ENCODE measurements at places on chromosomes 1 and 21. TPM values are rescaled to one million over a fixed set of nuclear protein-coding genes. Genes with fewer than 3 reads are reported as not detected.

DNA sequence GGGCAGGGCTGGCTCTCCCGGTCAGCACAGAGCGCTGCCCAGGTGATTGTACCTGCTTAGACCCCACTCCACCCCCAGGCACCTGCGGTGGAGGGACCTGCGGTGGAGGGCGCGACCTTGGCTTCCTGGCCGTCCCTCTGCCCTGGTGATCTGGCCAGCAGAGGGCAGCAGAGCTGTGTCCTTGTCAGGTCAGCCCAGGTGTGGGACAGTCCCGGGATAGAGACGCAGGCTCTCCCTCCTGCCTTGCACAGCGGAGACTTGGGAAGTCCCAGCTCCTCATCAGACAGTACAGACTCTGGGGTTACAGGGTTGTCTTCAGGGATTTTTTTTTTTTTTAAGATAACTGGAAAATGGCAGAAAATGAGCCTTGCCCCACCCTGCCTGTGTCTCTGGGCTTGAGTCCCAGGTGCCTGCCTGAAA is 10.0 kb downstream of the SLX9 start:
- peaks cover 12% of the 10 kb centered on the region for H3K4me1 ChIP-seq
- DNase-seq = peak; percentile 89
- H3K36me3 ChIP-seq = peaks cover 13% of the 10 kb centered on the region
- H3K27ac ChIP-seq = no peak overlapping the region
- H3K27me3 ChIP-seq = no peaks in the 10 kb centered on the region

The SH3BGR gene
- total RNA-seq = 4.8 TPM

- DNase-seq = no peak
- no peak overlapping the region for H3K27ac ChIP-seq
- H3K27me3 ChIP-seq = no peaks in the 10 kb centered on the region
- no peaks in the 10 kb centered on the region for H3K36me3 ChIP-seq
Measured at GRCh38 chr1:25201006-25201405, 31.3 kb downstream of the SYF2 start.

- no peak for DNase-seq
- H3K4me3 ChIP-seq = no peak overlapping the region
- no peak overlapping the region for H3K27ac ChIP-seq
- no peaks in the 10 kb centered on the region for H3K36me3 ChIP-seq
- no peaks in the 10 kb centered on the region for H3K4me1 ChIP-seq
Measured at GRCh38 chr1:165011186-165011585, 345.3 kb downstream of the LMX1A start.

DNA sequence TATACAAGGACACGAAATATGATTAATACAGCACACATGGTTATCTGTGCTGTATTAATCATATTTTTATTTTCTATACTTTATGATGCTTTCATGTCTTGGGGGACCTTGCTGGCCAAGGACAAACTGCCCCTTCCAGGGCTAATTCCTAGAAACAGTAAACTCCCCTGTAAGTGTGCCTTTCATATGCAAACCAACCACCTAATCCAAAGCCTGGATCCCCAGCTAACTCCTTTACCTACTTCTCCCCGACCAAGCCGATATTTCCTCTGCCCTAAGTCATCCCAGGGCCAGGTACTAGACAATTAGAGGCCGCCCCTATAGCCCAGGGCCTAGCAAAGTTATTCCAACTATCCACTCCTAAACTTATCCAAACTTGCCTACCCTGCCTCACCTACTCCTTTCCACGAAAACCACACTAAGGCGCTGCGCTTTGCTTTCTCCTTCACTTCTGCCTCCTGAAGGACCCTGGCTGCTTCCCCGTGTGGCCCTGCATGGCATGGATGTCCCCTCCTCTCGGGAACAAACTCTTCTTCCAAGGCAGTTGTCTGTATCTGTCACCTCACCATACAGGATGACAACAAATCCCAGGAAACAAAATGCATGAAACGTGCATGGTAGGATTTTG is 10.2 kb downstream of the SH3BP5L start:
- H3K27me3 ChIP-seq = no peaks in the 10 kb centered on the region
- H3K27ac ChIP-seq = peak overlapping the region; percentile 10
- no peak overlapping the region for H3K4me3 ChIP-seq
- H3K36me3 ChIP-seq = peaks cover 38% of the 10 kb centered on the region

The CD1E gene
- not detected for total RNA-seq

DNA sequence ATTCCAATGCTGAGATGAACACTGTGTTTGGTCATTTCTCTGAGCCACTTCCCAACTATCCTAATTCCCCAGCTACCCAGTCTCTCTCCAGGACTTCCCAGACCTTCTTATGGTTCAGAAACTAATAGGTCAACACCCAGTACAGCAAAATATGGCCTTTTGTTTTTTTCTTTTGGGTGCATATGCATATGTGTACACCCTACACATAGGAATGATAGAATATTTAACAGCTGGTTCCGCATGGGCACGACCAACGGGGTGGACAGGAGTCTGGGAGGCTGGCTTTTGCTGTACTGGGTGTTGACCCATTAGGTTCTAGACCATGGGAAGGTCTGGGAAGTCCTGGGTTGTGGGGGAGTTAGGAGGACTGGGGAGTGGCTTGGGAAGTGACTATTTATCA is 143.9 kb downstream of the MRPS6 start:
- DNase-seq = no peak
- H3K4me3 ChIP-seq = no peak overlapping the region
- H3K36me3 ChIP-seq = peaks cover 2% of the 10 kb centered on the region
- H3K27ac ChIP-seq = no peak overlapping the region
- H3K4me1 ChIP-seq = peaks cover 12% of the 10 kb centered on the region

GRCh38 chr1:61743431-61743705 is 1.1 kb downstream of the PATJ start:
- peak overlapping the region; percentile 65 for H3K4me3 ChIP-seq
- H3K27me3 ChIP-seq = no peaks in the 10 kb centered on the region
- H3K4me1 ChIP-seq = peaks cover 19% of the 10 kb centered on the region

DNA sequence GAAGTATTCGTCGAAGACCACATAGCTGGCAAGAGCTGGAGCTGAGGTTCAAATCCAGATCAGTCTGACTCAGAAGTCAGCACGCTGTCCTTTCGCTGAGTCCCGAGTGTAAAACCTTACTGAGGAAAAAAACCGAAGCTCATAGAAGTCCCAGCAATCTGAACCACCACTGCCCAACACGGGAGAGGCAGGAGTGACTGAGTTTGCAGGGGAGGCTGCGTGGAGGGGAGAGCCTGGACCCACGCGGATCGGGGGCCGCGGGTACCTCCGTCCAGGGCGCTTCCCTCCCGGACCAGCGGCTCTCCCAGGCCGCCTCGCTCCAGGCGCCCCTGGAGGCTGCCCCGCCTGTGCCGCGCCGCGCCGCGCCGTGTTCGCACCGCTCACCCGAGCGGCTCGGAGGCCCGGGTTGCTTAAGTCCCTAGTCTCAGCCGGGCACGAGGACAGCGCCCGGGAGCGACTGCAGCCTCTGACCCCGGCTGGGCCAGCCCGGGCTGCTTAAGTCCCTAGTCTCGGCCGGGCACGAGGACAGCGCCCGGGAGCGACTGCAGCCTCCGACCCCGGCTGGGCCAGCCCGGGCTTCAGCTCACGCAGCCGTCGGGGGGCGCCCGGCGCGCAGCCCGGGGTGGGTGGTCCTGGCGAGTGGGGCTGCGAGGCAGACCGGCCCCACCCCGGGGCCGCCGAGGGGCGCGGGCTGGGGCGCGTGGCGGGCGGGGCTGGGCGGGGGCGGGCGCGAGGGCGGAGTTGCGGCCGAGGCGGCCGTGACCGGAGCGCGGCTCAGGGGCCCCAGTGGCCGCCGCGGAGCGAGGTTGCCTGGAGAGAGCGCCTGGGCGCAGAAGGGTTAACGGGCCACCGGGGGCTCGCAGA is at the start of gene ADAMTSL4:
Gene ADAMTSL4 (plus strand): TSS at position 777 of the 864 bp plus-strand sequence. CDS start 2,881 bp downstream, outside the sequence.
- H3K4me1 ChIP-seq = peaks cover 29% of the 10 kb centered on the region
- H3K27ac ChIP-seq = peak within 1 kb of the TSS; percentile 38
- peak within 1 kb of the TSS; percentile 71 for H3K4me3 ChIP-seq
- peaks cover 23% of the 10 kb centered on the region for H3K27me3 ChIP-seq

Measured in activated CD8-positive, alpha-beta T cell treated with anti-CD3 and anti-CD28 coated beads for 36 hours (primary cell).